ENCODE measurements at places on chromosomes 4 and X.
A peak's percentile ranks its signal among the peaks of the same experiment; 100 is the strongest.

DNA sequence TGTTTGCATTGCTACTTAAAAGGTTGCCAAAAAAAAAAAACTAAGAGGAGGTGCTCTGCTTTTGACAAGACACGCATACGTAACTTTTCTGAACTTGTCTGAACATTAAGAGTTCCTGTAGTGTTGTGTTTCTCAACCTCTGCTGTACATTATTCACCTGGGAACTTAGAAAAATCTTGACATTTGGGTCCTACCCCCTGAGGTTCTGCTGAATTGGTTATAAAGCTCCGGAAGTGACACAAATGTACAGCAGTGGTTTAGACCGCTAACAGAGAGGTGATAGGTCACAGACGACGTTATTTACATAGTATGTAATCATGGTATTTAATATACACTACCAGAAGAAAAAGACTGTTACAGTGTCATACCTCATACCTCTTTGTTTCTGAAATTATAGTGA is 61.1 kb downstream of the CPEB2 start:
- no peak for DNase-seq

DNA sequence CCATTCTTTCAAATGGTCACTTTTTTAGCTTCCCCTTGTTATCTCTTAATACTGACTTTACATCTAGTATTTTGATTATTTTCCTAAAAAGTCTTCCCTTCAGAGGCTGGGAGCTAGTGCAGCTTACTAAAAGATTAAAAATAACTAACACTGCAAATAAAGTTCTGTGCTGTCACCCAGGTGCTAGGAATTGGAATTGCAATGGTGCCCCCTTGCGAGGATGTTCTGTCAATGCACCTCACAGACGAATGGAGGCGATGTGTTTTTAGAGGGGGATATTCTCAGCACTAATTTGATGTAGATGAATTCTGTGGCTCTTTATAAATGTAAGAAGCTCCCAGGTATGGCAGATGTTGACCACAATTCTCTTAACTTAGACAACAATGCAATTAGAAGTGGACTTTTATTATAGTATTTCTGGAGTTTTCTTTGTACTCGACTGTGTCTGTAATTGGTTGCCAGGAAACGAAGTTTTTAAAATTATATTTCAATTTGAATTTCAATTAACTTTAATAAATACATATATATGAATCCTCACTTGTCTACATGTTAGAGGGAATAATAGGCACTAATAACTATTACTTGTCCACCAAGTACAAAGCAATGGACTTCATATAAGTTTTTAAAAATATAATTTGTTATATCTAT is 22.0 kb upstream of the SMIM31 start:
- DNase-seq = peak; percentile 68

DNA sequence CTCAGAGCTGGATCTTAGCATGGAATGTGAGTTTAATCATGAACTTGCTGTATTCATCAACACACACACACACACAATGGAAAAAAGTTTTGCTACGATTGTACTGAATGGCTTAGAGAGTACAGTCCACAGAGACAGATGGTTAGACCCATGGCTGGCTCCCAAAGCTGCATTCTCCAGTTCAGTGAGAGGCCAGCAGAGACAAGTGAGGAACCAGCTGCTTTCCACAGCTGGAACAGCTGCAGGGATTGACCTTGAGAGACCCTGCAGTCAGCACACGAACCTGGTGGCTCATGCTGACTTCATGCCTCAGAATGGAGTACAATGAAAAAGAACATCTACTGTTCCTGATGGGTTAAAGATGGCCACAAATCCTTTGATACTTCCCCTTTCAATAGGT is 94.5 kb downstream of the DHX15 start:
- peak; percentile 69 for DNase-seq

DNA sequence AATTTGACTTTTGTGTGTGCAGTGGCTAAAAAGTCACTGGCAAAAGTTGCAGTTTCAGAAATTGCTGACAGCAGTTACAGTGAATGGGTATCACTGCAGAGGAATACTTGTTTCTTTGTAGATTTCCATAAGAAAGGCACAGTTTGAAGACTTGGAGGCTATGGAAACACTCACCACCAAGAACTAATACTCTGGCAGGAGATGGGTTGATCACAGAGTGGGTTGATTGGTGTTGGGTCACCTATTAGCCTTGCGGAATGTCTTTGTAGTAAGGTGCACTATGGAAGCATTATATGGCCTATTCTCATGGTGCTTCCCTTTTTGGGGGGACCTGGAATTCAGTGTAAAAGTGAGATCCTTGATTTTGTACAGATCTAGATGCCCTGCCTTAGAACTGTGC is 502.8 kb downstream of the CFAP47 start:
- no peak for DNase-seq

DNA sequence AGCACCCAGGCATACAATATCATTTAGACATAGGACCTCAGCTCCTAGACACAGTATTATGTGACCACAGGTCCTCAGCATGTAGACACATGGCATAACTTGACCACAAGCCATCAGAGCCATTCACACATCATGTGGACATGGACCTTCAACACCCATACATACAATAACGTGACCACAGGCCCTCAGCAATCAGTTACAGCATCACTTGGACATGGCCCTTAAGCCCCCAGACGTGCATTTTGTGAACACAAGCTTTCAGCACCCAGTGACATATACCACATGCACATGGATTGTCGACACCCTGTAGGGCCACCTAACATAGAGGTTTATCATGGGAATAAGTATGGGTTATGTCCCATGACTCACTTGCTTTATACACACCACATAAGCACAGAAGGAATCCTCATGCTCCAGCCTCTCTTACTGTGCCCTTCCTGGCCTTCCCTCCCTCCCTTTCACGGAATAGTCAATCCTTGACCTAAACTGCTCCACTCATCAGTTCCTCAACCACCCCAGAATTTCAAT is 1.9 kb downstream of the TSPYL2 start:
- DNase-seq = no peak

GRCh38 chrX:154002215-154002719 is 17.4 kb downstream of the IRAK1 start:
- no peak for DNase-seq

- DNase-seq = peak; percentile 56
Observed at GRCh38 chr4:126916049-126916625, 716.6 kb upstream of the INTU start.

- no peak for DNase-seq
Observed at GRCh38 chrX:136268051-136269048, 17.1 kb upstream of the MAP7D3 start.

- peak; percentile 52 for DNase-seq
Observed at GRCh38 chrX:131830400-131831184, 192.5 kb upstream of the STK26 start.
